ENCODE measurements at places on chromosomes 11 and 22. TPM values are rescaled to one million over a fixed set of nuclear protein-coding genes. Genes with fewer than 3 reads are reported as not detected.

CENPM gene
- total RNA-seq = not detected

ANO1 gene
- 5.0 TPM for total RNA-seq

DNA sequence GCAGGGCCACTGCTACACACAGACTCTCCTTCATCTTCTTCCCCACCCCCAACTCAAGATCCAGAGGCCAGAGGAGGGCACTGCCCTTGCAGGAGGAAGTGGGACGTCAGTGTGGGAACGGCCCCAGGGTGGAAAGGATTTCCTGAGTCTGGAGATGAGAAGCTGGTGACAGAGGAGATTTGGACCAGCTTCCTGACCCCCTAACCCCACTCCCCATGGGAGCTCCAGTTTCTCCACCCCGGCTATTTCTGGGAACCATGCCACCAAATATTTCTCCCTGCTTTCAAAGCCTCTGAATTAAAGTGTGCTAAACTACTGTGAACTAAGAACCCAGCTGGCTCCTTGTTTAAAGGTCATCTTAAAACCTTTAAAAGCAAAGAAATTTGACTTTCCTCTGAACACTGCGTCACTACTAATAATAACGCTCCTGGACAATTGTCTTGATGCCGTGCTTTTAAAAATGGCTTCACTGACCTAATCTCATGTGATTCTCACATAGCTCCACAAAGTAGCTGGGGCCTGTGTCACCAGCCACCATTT is 46.6 kb downstream of the CWC15 start:
- peak; percentile 91 for DNase-seq
- peaks cover 34% of the 10 kb centered on the region for H3K4me1 ChIP-seq
- H3K36me3 ChIP-seq = no peaks in the 10 kb centered on the region
- no peak overlapping the region for H3K4me3 ChIP-seq
- H3K27me3 ChIP-seq = no peaks in the 10 kb centered on the region

DNA sequence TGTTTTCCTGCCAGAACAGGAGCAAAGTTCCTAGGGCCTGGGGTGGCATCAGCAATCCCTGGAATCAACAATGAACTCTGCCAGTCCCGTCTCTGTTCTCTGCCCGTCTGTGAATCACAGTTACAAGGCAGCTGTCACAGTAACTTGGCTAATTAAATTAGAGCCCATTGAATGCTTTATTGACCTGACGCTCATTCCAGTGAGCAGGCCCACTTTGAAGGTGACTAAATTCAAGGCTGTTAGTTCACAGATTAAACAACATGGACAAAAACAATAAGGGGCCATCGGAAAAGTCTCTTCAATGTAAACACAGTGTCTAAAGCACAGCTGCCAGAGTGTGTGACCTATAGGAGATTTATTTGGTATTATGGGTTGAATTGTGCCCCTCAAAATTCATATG is 17.7 kb upstream of the TMPRSS5 start:
- H3K4me1 ChIP-seq = no peaks in the 10 kb centered on the region
- peaks cover 8% of the 10 kb centered on the region for H3K36me3 ChIP-seq
- H3K27ac ChIP-seq = no peak overlapping the region
- no peak overlapping the region for H3K4me3 ChIP-seq
- no peak for DNase-seq
- H3K27me3 ChIP-seq = no peaks in the 10 kb centered on the region

GRCh38 chr11:132872211-132872610 is 660.1 kb downstream of the OPCML start:
- DNase-seq = no peak
- no peaks in the 10 kb centered on the region for H3K36me3 ChIP-seq
- no peaks in the 10 kb centered on the region for H3K4me1 ChIP-seq
- no peak overlapping the region for H3K4me3 ChIP-seq
- no peaks in the 10 kb centered on the region for H3K27me3 ChIP-seq
- H3K27ac ChIP-seq = no peak overlapping the region

Data from heart left ventricle (tissue), 16 donors.